ENCODE measurements at places on chromosomes 4 and X. TPM values are rescaled to one million over a fixed set of nuclear protein-coding genes. Genes with fewer than 3 reads are reported as not detected.

NOX1 gene
- total RNA-seq: not detected

SSX4 gene
- total RNA-seq: not detected

NHSL2 gene
- total RNA-seq: 1.4 TPM

FHDC1 gene
- under 0.01 TPM for total RNA-seq

OTUD6A gene
- total RNA-seq: not detected

GPR173 gene
- 3.7 TPM for total RNA-seq

RNF128 gene
- total RNA-seq: 11.0 TPM

CXCL1 gene
- total RNA-seq: 128 TPM

CXCL9 gene
- under 0.01 TPM for total RNA-seq

GLOD5 gene
- not detected for total RNA-seq

TRAPPC2 gene
- total RNA-seq: 14.9 TPM

ZFYVE28 gene
- 7.4 TPM for total RNA-seq

MTMR8 gene
- not detected for total RNA-seq

MSANTD1 gene
- 0.72 TPM for total RNA-seq
